ENCODE measurements at places on chromosomes 6 and 20.
A peak's percentile ranks its signal among the peaks of the same experiment; 100 is the strongest.

DNA sequence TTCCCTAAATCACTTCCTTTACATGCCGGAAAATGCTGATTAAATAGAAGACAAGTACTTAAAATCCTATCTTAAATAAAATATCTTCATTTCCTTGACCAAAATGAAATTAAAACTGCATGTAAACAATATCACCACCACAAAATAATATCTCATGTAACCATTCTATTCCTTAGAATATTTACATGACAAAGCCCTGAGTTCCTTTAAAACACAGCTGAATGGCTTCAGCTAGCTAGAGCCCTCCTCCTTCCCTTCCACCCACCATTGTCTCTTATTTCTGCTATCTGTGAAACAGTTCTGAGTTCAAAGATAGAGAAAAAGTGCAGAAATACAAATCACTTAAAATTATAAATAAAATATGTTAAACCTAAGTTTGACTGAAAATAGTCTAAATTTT lies 103.1 kb downstream of the HIVEP2 start:
- no peak for DNase-seq

DNA sequence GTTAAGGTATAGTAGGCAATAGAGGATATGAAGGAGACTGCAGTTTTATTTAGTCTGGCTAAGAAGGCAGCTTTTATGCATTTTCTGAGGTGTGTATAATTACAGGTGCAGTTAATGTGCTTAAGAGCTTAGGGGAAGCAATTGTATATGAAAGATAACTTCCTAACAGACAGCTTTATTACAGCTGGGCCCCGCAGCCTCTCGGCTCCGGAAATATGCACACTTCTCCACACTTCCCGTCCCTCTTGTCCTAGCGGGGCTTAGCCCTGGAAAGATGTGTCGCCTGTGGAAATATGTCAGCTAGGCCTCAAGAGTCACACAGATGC lies 178.4 kb upstream of the ARID1B start:
- DNase-seq, result no peak

DNA sequence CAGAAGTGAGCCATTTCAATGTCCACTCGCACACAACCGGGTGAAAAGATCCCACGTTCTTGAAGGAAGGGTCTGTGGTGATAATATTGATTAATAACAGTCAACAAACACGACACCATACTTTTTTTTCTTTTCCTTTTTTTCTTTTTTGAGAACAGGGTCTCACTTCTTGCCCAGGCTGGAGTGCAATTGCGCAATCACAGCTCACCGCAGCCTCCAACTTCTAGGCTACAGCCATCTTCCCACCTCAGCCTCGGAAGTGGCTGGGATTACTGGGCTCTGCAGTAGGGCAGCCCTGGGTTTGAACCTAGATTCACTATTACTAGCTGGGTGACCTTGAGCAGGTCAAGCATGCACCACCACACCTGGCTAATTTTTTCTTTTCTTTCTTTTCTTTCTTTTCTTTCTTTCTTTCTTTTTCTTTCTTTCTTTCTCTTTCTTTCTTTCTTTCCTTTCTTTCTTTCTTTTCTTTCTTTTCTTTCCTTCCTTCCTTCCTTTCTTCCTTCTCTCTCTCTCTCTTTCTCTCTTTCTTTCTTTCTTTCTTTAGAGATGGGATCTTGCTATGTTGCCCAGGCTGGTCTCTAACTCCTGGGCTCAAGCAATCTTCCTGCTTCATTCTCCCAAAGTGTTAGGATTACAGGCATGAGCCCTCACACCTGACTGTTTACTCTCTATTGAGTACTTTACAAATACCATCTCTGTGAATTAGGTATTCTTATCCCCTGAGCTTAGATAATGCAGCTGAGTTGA lies 123.9 kb downstream of the SNX5 start:
- no peak for DNase-seq

GRCh38 chr6:50708664-50709365 lies 4.5 kb upstream of the TFAP2D start:
- DNase-seq, result no peak

- DNase-seq, result no peak
Measured at GRCh38 chr20:58847463-58847862, 3.2 kb downstream of the GNAS-AS1 start.

GRCh38 chr6:3352678-3353077 lies 93.9 kb downstream of the PSMG4 start:
- DNase-seq, result no peak

- no peak for DNase-seq
Measured at GRCh38 chr6:118588626-118589025, 40.5 kb downstream of the PLN start.

DNA sequence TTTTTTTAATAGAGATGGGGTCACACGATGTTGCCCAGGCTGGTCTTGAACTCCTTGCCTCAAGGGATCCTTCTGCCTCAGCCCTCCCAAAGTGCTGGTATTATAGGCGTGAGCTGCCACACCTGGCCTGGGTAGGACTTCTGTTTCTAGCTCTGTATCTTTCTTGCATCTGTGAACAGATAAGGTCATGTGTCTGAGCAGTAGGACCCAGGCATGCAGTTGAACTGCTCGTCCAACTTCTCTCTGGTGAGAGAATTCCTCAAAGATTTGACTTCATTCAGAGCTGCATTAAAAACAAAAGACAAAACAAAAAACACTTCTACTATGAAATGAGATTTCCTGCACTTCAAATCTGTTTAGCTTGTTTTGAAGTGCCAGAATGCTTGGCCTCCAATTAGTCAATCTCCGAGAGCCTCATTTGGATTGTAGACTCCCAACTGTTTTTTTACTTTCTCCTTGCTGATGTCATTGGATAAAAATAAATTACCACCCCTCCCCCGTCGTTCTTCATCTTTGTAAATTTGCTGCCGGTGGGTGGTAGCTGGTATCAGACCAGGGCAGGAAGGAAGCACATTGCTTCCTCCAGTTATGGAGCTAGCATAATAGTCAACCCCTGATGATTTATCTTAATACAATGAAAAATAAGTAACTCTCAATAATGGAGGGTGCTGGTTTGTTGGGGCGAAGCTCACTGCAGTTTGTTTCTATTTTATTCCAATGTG lies 17.6 kb downstream of the CD109 start:
- no peak for DNase-seq

GRCh38 chr6:109104512-109104911 lies 9.2 kb downstream of the CEP57L1 start:
- DNase-seq, result no peak

GRCh38 chr6:135037541-135037940 lies 17.1 kb downstream of the HBS1L start:
- DNase-seq, result no peak

GRCh38 chr20:49230021-49230420 lies 10.8 kb downstream of the DDX27 start:
- no peak for DNase-seq

DNA sequence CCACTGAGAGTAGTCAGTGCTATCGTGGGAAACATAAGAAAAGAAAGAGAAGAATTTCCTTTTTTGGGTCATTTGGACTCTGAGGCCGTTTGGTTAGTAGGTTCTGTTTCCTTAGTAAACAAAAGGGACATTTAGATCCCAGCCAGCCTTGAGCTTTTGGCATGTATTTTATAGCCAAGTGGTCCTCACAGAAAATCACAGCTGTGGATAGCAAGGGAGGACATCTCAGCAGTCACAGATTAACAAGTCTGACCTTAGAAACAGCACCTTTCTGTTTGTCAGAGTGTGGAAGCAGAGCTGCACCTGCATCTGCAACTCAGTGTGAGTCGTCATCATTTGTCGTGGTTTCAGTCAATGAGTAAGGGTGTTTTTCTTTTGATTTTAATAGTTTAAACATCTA lies 40.5 kb downstream of the FAM120B start:
- DNase-seq, result no peak

DNA sequence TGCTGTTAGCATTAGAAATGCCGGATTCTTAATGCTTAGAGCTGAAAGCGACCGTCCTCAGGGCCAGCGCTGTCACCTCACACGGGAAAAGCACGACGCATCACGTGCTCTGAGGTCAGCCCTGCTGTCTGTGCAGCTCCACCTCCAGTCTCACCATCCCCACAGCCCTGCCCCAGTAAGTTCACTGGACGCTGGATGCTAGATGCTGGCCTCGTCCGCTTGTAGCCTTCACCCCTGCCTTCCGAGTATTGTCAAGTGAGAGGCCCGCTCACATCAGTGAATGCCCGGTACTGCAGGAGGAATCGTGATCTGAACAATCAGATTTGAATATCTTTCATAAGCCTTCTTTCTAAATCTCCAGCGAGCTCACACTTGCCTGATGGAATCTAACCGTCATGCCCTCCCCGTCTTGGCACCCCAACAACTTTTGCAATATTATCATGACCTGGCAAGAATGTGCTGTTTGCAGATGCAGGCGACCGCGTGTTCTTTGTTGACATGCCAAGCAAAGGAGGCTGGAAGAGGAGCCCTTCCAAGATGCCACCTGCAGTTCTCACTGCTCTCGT lies 64.9 kb downstream of the DLL1 start:
- no peak for DNase-seq

DNA sequence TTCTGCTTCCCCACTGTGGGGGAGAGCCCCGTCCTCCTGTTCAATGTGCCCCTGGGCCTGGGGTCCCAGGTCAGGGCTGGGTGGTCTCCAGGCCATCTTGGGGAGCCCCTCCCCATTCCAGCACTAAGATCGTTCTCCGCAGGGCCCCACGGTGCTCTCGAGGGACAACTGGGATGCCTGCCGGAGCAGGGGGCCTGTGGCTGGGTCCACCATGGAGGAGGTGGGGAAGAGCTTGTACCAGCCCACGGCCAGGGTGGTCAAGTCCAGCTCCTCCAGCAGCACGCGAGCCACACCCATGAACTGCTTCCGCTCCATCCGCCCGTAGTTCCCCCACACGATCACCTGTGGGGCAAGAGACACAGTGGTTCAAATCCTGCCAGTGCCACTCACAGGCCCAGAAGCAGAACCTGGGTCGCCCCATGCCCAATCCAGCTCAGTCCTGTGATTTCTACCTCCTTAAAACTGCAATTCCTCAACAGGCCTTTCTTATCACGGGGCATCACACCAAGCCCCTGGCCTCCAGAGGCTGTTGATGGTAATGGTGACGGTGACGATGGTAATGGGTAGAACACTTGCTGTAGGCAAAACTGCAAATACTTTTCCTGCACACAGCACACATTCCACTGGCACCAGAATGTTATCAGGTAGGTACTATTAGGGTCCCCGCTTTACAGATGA lies 10.5 kb downstream of the KCNK15 start:
- DNase-seq, result no peak

DNA sequence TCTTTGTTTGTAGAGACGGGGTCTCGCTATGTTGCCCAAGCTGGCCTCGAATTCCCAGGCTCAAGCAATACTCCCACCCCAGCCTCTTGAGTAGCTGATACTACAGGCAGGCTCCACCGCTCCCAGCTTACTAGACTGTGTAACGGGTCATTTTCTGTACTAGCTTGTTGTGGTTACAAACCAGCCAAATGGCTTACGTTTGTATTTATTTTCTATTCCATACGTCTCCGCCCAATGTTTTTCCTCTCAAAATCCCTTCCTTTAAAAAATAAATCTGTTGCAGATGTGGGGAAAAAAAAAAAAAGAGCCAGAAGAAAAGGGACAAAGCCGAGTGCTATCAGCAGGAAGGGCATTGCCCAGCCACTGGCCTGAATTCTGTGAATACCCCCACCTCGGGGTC lies 41.6 kb downstream of the PRND start:
- no peak for DNase-seq

GRCh38 chr6:152897807-152898399 lies 84.9 kb downstream of the FBXO5 start:
- peak; percentile 31 for DNase-seq

DNA sequence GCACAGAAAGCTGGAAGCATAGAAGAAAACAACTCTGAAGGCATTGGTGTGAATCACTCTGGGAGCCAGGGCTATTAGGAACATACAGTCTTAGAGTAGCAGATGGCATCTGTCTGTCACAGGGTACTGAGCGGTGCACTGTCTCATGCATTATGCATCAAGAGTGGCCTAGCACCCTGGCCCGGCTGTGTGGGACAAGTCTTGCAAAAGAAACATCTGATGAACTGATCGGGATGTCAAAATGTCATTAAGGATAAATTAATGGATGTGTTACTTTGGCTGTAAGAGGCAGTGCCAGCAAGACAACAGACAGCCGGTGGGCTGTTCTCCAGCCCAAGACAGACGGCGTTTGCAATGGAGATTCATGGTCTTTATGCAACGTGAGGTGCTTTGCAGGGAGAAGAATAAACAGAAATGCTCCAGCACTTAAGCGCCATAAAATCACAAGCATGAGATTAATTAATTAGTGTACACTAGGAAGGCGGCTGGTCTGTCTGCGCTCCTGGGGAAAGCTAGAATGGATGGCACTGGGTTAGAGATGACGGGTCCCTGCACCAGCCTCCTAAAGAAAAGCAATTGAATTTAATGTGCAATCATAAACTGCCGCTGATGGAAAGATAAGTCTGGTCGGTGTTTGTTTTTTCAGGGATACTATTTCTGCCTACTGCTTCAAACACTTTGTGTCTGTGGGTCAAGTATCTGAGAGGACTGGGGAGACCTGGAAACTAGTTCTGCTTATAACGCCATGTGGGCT lies 600.6 kb upstream of the CHD6 start:
- DNase-seq, result no peak

DNA sequence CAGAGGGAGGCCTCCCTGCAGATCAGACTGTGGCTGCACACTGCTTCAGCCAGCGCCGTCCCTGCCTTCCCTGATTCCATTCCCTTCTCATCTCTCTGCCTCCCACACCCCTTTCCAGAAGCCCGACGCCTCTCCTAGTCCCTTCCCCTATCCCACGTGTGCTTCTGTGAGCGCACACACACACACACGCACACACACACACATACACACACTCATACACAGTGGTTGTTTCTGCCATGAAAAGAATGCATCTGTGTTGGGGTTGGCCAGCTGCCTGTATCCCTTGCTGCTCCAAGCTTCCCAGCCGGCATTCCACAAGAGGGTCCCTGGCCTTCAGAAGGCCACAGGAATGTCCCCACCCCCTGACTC lies 51.7 kb downstream of the MOCS1 start:
- DNase-seq, result no peak

DNA sequence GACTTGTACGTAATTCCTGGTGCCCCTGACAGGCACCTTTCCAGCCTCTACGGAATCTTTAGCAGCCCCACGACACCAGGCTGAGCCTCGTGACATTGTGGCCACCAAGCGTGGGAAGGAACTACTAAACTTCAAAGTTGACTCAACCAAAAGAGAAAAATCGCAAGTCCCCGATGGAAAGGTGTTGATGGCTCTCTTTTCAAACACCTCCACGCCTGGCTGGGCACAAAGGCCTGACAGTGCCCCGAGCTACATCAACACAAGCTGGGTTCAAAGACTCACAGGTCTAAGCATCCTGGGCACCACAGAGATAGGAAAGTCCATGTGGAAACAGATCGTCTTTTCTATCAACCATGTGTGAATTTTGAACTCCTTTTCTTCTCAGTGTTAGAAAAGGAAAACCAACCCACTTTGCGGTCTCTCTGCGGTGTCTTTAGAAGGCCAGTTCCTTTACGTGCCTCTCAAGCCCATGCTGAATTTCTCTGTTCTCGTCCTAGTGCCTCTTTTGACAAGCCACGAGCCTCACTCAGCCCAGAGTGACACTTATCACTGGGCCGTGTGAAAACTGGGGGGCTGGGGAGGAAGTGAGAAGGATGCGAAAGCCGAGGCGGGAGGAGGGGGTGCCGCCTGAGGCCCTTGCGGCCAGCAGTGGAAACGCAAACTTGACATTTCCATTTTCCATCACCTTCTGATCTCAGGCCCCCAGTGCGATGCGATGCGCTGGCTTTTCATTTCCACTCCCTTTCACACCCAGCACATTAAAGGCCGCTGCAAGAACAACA lies 59.4 kb downstream of the GFOD1 start:
- DNase-seq, result peak; percentile 47

GRCh38 chr6:170292111-170292406 lies 1.2 kb upstream of the DLL1 start:
- DNase-seq, result no peak

Measured in CD4-positive, alpha-beta T cell treated with Interleukin-6 at 100 ng/mL for 8 hours (primary cell).